Cardiac fibroblast (primary cell): ENCODE measurements at places on chromosomes 6 and 20.

- DNase-seq, result no peak
Observed at GRCh38 chr6:168196881-168197635, 118.0 kb upstream of the FRMD1 start.

DNA sequence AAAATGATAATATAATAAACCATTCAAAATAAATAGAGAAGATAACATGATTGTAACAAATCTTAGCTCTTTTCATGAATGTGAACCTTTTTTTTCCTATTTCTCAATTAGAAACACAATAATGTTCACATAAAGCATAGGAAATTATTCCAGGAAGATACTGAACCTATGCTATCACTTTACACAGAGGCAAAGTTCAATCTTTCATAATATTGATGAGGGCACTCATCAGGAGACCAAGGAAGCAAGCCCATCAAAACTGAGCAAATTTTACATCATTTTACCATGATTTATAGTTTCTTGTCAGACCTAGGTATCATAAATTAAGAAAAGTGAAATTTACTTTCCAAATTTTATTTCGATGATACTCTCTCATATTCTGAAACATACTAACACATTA lies 938.5 kb downstream of the TBC1D32 start:
- no peak for DNase-seq

DNA sequence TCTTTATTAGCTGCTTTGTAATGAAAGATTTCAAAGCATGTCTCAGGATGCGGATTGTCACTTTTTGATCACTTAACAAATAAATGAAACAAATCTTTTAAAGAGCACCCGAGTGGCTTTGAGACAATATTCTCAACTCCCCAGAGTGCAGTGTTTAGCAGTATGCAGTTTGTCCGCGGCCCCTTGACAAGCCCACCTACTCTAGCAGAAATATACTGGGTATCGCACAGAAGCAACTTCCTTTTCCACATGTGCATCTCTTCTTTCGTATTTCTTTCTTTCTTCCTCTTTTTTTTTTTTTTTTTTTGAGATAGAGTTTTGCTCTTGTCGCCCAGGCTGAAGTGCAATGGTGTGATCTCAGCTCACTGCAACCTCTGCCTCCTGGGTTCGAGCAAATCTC lies 84.5 kb upstream of the FAM184A start:
- DNase-seq, result no peak

DNA sequence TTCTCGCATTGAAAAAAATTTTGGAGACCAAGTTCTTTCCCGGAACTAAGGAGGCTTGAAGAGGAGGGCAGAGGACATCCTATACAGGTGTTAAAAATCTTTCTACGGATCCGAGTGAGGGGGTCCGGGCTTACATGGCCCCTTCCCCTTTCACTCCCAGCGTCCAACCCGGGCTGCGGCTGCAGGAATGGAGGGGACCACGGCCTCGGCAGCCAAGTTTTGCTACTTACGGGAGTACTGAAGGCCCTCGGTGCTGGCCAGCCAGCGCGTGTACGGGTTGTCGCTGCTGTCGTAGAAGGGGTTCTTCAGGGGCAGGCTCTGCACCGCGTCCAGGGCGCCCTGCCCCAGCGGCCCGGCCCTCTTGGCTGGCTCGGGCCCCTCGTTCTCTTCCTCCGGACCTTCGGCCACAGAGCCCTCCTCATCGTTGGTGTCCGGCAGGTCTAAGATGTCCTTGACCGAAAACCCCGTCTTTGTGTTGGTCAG lies 642 bp downstream of the NKX2-2 start:
- no peak for DNase-seq

GRCh38 chr6:137871831-137872454 lies 4.9 kb downstream of the TNFAIP3 start:
- DNase-seq, result peak; percentile 89

GRCh38 chr6:96836631-96837080 lies 621 bp downstream of the GPR63 start:
- peak; percentile 25 for DNase-seq

- no peak for DNase-seq
Observed at GRCh38 chr20:48627737-48628128, 200.1 kb downstream of the PREX1 start.
